ENCODE measurements at places on chromosomes 2 and 18.

DNA sequence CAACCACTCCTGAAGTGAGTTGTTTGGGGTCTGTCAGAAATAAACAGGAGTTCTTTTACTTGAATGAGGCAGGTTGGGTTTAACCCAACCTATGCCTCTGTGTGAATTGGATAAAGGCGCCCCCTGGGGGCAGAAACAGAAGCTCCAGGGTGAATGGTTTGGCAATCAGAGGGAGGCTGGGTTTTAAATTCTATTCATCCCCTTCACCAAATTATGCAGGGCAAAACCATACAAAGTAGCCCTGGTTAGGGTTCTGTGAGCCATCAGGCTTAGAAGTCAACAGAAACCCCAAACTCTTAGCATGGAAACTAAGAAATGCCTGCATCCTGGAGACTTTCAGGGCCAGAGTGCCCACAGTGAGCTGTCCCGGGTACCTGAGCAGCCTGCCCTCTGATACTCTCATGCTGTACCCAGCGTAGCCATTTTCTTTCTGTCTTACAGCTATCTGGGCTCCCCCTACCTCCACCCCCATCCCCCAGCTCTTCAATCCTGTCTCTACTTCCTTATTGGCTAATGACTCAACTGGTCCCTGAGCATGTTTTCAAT is 241.5 kb downstream of the ICOS start:
- peak; percentile 24 for DNase-seq

DNA sequence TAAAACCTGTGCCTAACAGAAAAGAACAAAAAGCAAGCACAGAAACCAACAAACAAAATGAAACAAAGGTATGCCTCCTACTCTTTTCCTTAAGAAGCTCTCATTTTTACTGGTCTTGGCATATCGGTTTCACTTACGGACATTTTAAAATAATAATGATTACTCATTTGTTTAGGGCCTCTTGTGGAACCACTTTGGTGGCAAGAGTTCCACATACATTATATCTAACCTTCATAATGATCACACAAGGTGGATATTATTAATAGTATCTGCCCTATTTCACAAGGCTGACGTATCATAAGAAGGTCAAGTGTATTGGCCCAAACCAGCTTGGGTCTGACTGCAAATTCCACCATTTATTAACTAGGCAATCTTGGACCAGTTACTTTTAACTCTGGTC is 304.7 kb downstream of the TCF4 start:
- no peak for DNase-seq

GRCh38 chr2:49788300-49788699 is 634.0 kb upstream of the FSHR start:
- DNase-seq: no peak

- DNase-seq: no peak
These were observed 516 bp upstream of the DOCK10 start for GRCh38 chr2:225042800-225043167.

DNA sequence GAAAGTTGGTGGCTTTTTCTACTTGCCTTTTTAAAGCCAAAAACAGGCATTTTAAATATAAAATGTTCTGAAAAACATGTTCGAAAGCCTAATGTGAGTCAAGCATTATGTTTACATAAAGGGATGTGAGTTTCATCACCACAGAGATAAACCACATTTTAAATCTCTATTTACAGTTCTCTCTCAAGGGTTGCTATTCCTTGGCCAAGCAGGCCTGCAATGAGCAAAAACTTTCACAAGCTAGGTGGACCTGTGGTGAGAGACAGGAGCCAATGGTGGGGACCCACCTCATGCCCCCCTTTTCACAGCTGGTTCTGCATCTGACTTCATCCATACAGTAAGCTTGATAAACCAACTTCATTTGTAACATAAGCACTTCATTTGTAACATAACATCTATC is 65.1 kb downstream of the CUL3 start:
- no peak for DNase-seq

DNA sequence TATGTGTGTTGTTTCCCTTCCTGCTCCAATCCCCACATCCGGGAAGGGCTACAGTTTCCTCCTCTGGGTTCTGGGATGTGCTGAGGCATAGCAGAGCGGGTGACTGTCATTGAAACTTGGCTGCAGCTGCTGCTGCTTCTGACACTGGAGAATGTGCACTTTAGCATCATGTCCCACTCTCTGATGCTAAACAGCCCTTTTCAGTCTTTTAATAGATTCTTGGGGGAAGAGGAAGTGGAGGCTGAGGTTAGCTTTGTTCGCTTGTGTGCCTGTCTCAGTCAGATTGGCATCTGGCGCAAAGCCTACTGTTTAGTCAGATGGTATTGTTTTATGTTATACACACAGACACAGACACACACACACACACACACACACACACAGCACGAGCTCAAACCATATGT is 136.5 kb upstream of the RND3 start:
- no peak for DNase-seq

DNA sequence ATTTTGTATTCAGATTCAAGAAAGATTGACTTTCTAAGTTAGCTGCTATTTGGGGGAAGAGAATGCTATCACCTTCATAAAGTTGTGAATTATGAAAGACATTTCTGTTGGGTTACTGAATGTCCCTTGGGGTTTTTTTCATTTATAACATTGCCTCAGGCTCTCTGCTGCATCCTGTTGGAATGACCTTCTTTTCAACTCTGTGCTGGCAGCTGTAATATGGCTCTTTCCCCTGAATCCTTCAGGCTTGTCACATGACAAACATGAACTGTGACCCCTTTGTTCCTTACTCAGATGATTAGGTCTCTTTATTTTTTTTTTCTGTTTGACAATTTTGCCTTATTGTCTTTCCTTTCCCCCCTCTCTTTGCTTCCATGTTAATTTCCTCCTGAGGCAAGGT is 159.8 kb downstream of the TAF4B start:
- no peak for DNase-seq

DNA sequence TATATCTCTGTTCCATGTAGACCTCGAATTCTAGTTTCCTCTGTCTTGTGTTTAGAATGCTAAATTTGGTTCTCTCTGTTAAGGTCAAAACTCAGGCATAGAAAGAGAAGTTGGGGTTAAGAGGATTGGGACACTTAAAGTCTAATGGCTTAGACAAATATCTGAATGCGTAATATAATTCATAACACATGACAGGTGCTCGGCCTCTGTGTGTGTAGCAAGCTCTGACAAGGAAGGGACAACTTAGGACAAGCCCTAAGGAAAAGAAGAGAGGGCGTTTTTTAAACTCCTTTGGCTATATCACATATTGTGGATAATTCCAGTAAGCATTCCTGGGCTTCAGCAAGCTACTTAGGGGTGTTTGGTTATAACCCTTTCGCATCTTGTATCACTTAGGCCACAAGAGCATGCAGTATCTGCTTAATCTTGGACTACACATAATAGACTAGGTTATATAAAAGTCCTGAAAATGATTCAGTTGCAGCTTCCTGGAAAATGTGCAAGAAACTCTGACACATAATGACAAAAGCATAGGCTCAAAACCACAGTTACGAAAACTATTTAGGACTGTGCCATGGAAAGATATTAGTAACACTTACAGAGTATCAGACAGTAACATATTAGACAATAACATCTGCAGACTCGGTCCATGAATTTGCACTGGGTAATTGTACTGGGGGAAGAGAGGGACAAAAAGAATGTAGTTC is 16.1 kb upstream of the CREB1 start:
- no peak for DNase-seq

GRCh38 chr2:235049069-235049468 is 97.3 kb downstream of the SH3BP4 start:
- DNase-seq: no peak

GRCh38 chr18:74976331-74976909 is 232.5 kb downstream of the PTGR3 start:
- no peak for DNase-seq

Data from neural crest cell (in vitro differentiated cells).